ENCODE measurements at places on chromosomes 4 and X.

- no peak for DNase-seq
These were observed 153.2 kb upstream of the RPL34 start for GRCh38 chr4:108466936-108467902.

DNA sequence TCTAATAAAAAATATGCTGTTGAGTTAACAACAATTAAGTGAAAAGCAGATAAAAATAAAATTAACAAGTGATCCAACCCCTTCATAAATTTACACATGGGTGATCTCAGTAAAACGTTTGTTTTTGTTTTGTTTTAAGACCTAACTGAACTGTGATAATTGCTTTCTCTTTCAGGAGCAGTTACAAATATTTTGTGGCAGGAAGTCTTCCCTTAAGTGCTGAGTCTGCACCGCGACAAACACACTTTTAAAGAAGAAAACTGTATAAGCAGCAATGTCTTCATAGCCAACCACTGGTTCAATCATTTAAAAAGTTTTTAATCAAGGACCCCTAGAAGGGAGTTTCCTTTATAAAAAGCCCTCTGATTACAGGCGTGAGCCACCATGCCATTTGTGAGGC, 53.7 kb upstream of the NFKB1 start:
- no peak for DNase-seq

DNA sequence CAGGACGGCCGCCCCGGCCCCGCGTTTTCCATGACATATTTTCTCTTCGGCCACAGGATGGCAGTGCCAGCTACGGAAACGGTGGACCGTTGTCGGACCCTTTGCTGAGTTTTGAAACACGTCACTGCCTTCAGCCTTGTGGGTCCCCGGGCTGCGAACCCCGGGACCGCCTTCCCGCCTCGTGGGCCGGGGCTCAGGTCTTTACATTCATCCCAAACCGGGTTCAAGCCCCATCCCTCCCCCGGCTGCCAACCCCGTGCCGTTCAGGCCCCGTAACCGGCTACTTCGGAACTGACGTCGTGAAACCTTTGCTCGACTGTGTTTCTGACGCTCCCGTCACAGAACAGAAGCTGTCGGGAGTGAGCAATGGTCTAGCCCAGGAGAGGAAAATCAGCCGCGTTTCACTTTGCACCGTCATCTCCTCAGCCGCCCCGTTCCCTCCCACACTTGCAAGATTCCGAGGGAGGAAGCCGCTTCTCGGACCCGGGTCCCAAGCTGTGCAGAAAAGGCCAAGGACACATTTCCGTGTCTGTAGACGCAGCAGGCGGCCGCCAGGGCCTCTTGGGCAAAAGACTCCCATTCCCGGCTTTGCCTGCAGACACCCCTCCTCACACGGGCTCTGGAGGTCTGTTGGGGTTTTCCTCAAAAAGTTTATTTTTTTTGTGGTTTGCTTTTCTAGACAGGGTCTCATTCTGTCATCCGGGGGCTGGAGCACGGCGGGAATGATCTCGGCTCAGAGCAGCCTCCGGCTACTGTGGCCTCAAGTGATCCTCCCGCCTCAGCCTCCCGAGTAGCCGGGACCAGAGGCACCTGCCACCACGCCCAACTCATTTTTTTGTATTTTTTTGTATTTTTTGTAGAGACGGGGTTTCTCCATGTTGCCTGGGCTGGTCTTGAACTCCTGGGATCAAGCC, 41.4 kb upstream of the PPP2R3B start:
- no peak for DNase-seq

DNA sequence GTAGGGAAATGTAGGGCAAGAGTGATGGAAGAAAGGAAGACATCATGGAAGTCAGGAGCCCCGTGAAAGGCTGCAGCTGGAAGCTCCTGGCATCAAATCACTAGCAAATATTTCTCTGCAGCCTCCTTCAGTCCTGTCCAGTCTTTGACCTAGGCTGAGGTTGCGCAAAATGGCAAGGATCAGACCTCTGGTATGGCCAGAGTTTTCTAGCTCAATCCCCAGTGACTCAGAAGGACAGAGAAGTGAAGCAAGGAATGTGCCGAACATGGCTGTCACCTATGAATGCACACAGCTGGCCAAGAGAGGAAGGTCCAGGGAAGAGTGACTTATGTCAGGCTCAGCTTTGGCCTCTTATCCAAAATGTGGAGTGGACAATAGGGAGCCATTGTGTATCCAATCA, 71.1 kb upstream of the PHOX2B start:
- DNase-seq = no peak

DNA sequence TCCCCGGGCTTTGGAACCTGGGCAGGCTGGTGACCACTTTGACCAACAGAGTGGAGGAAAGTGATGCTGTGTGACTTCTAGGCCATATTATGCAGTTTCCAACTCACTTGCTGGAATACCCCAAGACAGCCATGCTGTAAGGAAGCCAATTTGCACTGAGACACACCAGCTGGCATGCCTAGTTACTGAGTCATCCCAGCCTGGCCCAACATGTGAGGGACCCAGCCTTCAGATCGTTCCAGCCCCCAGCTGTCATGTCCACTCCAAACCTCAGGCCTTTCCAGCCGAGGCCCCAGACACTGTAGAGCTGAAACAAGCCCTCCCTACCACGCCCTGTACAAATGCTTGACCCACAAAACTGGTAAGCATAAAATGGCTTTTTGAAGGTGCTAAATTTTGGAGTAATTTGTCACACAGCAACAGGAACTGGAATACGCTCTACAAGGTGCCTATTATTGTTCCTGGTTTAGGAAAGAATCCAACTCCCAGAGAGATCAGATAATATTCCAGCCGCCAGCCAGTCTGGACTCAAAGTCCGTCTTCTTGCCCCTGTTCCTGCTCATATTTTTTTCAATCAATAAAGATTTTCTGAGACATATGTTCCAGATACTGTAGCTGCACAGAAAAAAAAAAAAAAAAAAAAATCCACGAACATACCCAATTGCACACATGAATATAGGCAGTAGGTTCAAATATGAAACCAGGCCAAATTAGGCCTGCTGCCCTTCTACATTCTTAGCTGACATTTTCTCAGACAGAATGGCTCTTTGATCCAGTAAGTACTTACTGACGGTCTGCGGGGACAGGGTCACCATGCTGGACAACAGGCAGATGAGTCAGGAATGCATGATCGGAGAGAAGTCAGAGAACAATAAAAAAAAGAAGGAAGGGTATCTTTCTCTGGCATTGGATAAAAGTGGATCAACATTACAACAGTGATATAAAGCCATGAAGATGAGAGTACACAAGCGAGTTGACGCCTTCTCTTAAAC, 35.1 kb downstream of the SH3KBP1 start:
- no peak for DNase-seq

- no peak for DNase-seq
These were observed 203.5 kb downstream of the PRDM5 start for GRCh38 chr4:120718979-120719566.

GRCh38 chr4:129218897-129219296, 122.9 kb downstream of the C4orf33 start:
- DNase-seq = no peak

GRCh38 chr4:42519803-42520417, 122.6 kb downstream of the SHISA3 start:
- peak; percentile 6 for DNase-seq

- no peak for DNase-seq
These were observed 4.3 kb downstream of the DMD start for GRCh38 chrX:33207056-33207455.

- DNase-seq = no peak
These were observed 245.3 kb upstream of the PITX2 start for GRCh38 chr4:110867981-110868720.

DNA sequence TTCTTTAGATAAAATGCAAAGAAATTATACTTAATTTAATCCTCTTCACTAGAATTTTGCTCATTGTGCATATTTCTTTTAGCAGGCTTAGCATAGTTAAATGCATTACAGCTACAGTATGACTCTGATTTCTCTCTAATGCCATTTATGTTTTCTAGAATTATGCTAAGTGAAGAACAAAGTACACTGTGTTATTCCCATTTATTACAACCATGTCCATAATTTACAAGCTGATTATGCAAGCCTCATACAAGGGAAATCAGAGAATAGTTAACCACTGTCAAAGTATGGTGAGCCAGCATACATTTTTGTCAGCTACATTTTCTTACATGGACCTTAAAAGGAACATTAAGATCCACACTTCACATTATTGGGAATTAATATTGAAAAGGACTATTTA, 99.1 kb downstream of the MAB21L2 start:
- DNase-seq = no peak

GRCh38 chr4:73075832-73076231, 6.3 kb upstream of the COX18 start:
- DNase-seq = no peak

DNA sequence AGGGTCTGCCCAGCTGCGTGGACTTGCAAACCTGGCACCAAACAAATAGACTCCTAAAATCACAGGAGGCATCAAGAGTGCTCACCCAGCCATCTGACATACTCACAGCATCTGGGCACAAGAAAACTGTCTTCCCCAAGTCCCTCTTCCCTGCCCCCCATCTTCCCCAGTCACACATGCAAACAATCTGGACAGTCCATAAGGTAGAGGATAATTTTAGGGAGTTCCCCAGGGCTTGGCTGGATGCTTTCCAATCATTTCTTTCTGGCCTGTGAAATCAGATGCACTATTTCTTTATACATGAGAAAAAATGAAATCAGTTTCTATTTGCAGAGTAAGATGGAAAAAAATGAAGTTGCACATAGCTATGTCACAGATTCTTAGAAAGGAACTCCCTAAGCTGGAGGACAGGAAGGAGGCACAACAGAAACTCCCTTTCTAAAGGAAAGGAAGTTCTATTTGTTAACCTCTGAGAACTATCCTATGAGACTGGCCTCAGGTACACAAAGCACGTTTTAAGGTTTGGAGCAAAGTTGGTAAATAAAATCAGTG, 342.3 kb downstream of the HNRNPD start:
- DNase-seq = no peak

DNA sequence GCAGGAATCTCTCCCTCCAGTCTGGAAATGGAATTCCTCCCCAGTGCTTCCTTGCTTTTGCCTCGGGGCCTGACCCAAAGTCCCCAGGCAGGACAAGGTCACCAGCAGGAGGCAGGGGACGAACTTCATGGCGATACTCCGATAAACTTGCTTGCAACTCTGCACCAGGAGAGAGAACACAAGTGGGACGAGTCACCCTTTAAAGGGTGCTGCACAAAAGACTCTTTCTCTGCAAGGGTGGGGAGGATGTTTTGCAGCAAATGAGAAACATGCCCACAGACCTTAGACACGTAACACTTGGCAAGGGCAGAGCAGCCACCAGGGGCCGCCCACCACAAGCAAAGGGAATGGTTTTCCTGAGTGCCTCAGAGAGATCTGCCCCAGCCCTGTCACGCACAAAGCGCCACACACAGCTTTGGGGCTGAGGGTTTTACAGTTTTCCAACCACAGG, at the start of gene FGFBP2:
FGFBP2 (minus strand) TSS at position 175 of the 451 bp plus-strand sequence; CDS start at position 129, 46 bp downstream.
- no peak for DNase-seq

DNA sequence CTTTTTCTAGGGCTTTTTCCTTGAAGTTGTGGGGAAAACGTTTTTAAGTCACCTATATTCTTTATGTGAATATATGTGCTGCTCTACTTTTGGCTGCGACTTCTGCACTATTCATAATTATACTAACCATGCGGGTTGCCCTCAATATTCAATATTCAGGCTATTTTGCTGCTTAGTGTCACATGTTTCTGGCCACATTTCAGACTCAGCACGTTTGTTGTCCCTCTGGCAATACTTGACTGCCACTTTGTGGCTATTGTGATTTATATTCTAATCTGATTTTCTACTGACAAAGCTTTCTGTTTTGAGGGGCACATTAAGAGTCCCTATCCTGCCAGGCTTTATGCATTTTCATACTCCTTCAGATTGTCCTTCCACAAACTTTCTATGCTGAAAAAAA, 63.9 kb upstream of the CT45A1 start:
- DNase-seq = no peak

DNA sequence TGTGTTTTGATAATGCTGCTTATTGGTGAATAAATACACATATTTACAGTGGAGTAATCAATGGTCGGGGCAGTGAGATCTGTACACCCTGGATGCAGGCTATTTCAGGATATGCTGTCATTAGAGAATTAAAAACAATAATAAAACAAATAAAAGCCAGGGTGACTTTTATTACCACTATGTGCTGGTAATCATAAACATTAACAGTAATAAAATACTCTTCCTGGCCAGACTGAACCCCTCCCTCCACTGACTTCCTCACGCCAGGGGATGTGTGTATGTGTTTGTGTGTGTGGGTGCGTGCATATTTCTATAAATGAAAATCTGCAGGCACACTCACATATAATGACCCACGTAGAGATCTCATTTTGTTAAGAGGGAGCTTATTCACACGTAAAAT, 98.0 kb upstream of the MAP9 start:
- DNase-seq = no peak

DNA sequence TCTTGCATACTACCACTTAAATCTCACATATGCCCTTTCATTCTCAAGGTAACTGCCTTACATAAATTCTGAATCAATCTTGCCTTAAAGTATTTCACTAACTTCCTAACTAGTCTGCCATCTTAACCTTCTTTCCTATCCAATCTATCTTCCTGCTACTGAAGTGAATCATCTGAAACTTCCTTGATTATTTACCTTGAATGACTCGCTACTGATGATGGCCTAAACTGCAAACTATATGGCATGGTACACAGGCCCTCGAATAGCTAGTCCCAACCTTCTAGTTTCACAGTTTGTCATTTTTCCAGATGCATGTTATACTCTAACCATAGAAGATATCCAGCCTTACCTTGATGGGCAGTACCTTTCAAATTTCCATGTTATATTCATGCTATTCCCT, 19.9 kb downstream of the PHKA1 start:
- DNase-seq = no peak

GRCh38 chr4:136858903-136859302, 673.4 kb downstream of the PCDH18 start:
- DNase-seq = no peak

DNA sequence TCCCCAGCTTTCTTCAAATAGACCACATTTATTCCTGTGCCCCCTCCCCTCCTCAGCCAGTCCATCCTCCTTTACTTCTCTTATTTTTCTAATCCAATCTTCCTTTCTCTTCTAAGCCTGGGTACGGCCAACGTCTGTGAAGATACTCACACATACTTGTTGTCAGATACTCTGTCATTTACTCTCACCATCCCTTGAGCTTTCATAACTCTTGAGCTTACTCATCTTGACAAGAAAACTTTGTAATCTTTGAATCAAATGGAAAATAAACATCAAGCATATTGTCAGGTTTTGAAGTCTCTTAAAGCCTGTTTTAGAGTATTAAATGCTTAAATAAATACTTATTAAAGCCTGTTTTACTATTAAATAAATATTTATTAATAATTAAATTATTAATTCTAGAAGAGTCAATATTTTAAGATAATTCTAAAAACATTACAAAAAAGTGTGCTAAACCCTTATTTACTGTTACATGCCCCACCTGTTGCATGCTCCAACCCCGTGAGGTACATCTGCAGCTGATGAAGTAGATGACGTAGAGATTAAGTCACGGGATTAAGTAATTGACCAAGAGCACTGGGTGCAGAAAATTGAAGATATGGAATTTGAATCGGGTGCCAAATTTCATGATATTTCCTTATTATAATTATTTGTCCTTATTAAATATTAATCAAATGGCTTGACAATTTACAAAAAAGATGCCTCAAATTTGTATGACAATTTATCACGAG, 1.5 kb upstream of the TRIML2 start:
- no peak for DNase-seq

- no peak for DNase-seq
These were observed 42.2 kb downstream of the PPM1K start for GRCh38 chr4:88242144-88242543.

GRCh38 chrX:15242899-15243555, 26.9 kb downstream of the ASB9 start:
- DNase-seq = no peak

GRCh38 chr4:100722866-100723459, 205.1 kb upstream of the EMCN start:
- no peak for DNase-seq

Data from anterior cingulate cortex (tissue), 58 donors.